Peyer's patch (tissue), 4 donors: ENCODE measurements at places on chromosomes 11 and 22. TPM values are rescaled to one million over a fixed set of nuclear protein-coding genes. Genes with fewer than 3 reads are reported as not detected.
A peak's percentile ranks its signal among the peaks of the same experiment; 100 is the strongest.

The MUC2 gene
- 881 TPM for total RNA-seq

GRCh38 chr11:59173080-59173963 lies 1.4 kb downstream of the DTX4 start:
- DNase-seq, result peak; percentile 70

GRCh38 chr22:35840302-35840739 lies 122.6 kb downstream of the APOL5 start:
- peak; percentile 29 for DNase-seq

DNA sequence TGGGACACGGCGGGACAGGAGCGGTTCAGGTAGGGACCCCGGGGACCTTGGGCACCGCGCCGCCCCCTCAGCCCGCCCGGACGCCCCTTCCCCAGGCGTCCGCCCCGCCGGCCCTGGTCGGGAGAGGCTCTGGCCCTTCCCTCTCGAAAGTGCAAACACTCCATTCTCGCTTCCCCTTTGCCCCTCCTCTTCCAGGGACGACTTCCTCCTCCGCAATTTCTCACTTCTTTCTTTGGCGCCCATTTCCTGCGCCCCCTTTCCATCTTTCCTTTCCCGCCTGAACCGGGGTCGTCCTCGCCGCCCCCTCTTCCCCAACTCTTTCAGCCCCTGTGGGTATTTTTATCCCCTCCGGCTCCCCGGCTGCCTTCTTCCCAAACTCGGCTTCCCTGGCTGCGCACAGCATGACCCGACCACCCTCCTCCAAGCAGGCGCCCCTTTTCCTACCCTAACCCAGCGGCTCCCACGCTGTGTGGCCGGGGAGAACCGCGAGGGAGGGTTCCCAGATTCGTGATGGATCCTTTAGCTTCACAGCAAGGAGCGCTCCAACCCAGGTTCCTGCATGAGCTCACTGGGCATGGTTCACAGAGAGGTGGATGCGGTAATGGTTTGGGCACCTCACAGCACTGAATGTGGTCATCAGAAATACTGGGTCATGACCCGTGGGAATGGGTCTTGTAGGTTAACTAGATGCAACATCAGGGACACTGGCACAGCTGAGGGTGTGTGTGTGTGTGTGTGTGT lies 689 bp downstream of the RAB39A start:
- DNase-seq, result no peak

The APOL1 gene
- total RNA-seq, result 16.9 TPM

- no peak for DNase-seq
Observed at GRCh38 chr11:70072861-70073755, 5.0 kb upstream of the ANO1 start.

DNA sequence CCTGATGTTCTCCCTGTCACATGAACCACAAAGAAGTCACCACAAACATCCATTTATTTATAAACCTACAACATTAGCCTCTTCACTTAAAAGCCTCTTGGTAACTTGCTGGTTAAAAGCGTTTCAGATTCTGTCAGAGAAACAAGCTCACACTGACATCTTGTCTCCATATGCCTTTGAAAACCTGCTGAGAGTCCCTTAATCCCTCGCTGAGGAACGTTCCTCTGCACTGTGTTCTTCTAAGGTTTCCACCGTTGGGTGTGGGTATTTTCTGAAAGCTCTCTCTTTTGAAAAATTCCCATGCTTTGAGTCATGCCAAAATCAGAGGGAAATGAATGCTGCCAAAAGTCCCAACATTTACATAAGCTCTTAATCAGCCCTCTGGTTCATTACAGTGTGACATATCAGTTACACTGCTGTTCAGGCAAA lies 149.8 kb downstream of the CCDC34 start:
- no peak for DNase-seq

DNA sequence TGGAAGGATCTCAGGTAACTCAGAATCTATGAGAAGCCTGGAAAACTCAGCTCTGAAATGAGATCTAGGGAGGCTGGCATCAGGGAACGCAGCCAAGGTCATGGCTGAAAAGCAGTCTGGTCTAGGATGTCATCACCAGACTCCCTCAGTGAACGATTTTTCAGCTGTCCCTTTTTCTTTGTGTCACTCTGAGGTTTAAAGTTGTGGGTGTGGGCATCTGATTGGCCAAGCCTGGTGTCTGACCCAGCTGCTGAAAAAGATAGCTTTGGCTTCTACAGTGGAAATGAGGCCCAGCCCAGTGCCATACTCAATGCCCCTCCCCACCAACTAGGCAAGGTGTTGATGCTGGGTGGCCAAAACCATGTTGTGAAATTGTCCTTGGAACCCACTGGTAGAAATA lies 14.5 kb downstream of the RPS3 start:
- DNase-seq, result no peak

DNA sequence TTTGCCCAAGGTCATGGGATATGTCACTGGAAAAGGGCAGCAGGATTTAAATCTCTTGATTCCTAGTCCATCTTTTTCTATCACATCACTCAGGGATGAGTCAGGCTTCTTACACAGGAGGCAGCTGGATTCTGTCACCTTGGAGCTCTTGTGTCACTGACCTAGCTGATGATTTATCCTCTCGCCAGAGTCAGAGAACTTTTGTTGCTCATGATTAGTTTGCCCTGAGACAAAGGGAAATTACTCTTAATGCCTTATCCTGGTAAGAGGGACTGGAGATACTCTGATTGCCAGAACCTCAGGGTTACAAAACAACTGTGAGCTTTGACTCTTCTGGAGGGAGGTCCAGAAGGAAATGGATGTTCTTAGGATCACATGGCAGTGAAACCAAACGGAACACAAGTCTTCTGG lies 10.1 kb downstream of the COA4 start:
- no peak for DNase-seq

The GPHA2 gene
- not detected for total RNA-seq

DNA sequence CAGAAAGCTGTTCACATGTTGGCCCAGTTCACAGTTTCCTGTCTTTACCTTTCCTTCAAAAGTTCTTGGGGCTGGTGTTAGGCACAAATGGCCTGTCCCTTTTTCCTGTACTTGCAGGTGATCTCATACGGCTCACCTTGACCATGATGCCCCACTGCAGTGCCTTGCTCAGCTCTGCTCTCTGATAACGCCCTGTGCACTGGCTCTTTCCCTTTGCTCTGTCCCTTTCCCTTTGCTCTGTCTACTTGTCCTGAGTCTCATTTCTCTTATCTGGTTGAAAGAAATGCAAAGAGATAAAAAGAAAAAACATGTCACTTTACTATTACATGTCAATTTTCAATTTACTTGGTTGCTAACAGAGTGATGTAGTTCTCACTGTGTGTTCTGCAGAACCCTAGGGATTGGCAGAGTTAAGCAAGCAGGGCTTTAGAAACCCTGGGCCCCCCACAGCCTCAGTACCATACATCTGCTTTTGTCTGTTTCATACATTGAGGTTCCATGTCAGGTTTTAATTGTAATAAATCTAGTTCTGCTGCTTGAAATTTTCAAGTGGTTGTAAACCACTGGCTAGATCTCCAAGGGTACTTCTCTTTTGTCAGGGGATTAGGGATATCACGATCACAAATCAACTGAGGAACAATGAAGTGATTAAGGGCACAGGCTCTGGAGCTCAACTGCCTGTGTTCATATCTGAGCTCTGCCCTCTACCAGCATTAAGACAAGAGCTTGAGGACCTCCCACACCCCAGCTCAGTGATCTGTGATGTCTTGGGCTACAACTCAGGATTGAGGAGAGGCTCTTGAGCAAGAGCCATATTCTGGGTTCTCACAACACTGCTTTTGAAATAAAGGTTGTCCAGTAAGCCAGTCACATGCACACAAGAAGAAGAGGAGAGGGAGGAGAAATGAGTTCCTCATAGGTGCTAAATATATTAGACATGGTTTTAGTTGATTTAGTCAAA lies 16.3 kb upstream of the SORL1 start:
- no peak for DNase-seq

- no peak for DNase-seq
Observed at GRCh38 chr11:22157531-22157930, 35.4 kb upstream of the ANO5 start.

DNA sequence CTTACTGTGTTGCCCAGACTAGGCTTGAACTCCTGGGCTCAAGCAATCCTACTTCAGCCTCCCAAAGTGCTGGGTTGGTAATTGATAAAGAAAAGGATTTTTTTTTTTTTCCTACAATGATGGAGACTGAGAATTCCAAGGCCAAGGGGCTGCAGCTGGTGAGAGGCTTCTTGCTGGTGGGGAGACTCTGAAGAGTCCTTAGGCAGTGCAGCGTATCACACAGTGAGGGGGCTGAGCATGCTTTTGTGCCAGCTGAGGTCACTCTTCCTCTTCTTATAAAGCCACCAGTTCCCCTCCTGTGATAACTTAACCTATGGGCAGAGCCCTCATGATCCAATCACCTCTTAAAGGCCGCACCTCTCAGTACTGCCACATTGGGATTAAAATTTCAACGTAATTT lies 28.2 kb upstream of the CCDC81 start:
- no peak for DNase-seq

GRCh38 chr11:20125927-20126326 lies 34.3 kb downstream of the DBX1 start:
- no peak for DNase-seq

DNA sequence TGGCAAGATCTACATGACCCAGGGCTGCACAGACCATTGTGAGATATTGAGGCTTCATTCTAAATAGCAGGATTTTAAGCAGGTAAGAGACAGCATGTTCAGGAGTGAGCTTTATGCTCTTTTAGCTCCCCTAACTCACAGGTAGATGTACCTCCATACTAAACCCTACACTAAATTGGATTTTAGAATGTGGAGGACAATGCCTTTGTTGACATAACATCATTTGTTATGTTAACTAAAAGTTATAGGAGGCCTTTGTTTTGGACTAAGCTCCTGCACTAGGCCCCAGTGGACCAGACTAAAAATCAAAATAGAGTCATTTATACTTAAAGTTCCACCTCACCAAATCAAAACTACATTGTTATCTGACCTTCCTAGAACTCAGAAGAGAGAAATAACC lies 6.8 kb downstream of the DDIAS start:
- DNase-seq, result no peak

The OR8D2 gene
- total RNA-seq, result not detected

GRCh38 chr22:43313244-43313889 lies 29.8 kb downstream of the SCUBE1 start:
- no peak for DNase-seq

DNA sequence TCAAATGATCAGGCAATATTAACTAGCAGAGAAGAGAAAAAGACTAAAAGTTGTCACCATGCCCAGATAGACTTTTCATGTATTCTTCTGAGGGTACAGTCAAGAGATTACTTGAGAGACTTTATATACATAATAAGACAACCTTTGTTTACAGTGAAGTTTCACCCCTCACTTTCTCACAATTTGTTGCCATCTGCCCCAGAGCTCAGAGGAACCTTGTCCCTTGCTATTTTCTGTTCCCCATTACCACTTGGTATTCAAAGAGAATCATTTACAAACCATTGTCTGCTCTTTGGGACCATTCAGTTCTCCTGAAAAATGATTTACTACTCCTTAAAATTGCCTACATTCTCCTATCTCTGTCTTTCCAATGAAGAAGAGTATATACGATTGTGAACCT lies 544.6 kb downstream of the CNTN5 start:
- DNase-seq, result no peak
